ENCODE measurements at places on chromosomes 7 and 10.

DNA sequence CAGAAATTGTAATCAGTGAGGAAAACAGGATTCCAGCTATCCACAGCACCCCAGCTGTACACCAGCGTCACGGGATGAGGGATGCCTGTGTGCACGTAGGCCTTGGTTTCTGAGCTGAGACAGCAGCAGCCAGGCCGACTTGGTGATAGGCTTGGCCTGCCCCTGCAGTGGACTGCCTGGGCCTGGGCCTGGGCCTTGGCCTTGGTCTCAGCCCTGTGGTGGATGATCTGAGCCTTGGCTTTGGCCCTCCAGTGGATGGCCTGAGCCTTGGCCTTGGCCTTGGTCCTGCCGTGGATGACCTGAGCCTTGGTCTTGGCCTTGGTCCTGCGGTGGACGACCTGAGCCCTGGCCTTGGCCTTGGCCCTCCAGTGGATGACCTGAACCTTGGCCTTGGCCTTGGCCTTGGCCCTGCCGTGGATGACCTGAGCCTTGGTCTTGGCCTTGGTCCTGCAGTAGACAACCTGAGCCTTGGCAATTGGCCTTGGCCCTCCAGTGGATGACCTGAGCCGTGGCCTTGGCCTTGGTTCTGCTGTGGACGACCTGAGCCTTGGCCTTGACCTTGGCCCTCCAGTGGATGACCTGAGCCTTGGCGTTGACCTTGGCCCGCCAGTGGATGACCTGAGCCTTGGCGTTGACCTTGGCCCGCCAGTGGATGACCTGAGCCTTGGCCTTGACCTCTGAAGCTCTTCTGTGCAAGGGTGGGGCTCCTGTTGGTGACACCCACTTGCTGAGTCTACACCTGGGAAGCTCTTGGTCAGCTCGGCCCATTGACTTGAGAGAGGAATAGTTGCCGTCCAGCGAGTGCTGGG lies 93.8 kb downstream of the CUX1 start:
- no peak for DNase-seq

- no peak for DNase-seq
Measured at GRCh38 chr7:84161398-84161797, 33.2 kb downstream of the SEMA3A start.

DNA sequence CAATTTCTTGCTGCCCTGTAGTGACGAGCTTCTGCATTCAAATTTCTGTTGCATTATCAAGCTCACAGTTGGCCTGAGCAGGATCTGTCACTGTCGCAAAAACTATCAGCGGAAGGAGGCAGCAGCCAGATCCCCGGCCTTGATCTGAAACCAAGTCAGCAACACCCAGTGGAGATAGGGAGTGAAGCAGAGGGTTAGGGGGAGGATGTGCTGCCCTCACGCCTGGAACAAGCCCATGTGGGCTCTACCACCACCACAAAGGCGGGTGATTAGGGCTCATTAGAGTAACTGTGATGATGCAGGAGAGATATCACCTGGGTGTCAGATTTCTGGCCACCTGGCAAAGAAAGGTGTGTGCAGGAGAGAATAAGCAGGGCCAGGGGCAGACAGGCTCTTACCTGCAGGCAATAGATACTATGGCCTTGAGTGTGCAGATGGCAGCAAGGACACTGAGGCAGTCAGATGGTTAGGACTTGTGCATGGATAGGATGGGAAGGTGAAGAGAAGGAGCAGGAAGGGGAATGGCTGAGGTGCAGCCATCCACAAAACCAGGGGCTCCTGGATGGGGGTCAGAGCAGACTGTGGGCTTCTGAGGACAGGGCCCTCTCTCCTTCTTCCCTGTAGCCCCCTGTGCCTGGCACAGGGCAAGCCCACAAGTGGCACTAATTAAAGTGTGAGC lies 417.3 kb downstream of the RPS24 start:
- DNase-seq = no peak

DNA sequence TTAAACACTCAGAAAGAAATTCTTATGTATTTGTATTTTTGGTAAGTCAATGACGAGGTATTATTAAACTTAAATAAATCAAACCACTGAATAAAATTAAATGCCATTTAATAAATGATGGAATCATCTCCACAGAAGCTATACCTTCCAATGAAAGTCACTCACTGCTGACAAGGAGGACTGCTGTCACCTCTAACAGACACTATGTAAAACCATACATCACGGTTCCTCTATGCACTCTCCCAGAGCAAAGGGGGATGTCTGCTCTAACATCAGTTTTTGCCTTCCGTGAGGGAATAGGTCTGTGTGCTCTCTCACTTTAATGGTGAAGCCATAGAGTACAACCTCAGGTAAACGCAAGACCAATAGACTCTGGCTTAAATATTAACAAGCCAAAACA lies 99.7 kb upstream of the DDC start:
- no peak for DNase-seq

- DNase-seq = no peak
Measured at GRCh38 chr10:67785098-67785497, 52.9 kb downstream of the DNAJC12 start.

DNA sequence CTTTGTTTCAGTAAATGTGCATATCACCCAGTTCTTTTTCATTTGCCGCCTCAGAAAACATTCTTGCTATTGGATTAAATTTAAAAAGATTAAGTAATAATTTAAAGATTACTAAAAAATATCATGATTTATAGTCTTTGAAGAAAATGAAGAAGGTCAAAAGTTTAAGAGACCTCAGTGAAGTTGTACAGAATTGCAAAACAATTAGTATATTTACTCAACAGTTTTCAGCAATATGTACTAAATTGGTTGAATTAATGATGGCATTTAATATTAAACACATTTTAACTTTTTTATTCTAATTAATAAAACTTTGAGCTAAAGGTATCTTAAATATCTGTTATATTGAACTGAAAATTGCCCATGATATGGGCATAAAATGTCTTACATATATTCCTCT lies 49.9 kb upstream of the KLF6 start:
- DNase-seq = no peak

DNA sequence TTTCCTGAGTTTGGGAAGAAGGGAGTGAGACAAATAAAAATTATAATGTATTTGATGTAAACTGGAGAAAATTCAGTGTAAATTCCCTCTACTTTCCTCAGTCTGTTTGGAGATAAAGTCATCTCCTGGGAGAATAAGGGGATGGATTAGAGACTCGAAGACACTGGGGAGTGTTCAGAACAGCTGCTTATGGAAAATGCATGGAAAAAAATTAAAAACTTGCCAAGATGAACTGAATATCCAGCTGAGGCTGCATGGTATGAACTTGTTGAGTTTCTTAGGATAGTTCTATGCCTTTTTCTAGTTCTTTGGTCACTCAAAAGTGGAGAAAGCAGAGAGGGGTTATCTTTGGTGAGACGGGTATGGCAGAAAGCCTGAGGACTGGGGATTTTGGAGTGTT lies 210.5 kb downstream of the BICC1 start:
- no peak for DNase-seq

DNA sequence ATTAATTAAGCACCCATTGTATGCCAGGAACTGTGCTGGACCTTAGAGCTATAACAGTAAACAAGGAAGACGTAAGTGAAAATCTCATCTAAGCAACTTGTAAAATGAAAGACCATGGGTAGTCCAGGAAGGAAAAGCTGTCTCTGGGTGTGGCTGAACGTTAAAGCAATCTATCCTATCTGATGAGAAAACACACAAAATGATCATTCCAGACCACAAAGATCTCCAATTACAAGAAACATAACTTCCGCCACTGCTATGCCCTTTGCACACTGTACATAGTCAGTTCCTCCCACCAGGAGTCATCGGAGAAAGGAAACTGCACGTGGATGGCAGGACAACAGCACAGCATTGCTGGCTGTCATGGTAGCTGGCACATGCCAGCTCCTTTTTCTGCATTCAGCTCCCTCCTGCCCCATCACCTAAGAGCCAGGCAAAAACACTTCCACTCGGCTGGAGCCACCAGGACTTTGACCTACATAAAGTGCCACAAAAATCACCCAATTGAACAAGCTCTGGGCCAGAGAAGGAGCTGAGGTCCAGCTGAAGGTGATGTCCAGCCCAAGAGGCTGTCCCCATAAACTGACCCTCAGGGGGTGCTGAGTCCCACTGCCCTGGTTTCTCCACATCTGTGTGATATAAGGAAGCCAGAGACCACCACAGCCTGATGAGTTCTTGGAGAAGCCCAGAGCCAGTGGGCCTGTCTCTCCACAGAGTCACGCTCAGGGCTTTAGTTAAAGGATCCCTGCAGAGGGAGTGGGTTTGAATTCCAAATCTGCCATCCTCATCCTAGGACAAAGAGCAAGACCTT lies 56.4 kb downstream of the STEAP1B start:
- peak; percentile 8 for DNase-seq

GRCh38 chr7:141884539-141885225 lies 31.5 kb upstream of the OR9A4 start:
- no peak for DNase-seq

- DNase-seq = no peak
Measured at GRCh38 chr7:45601816-45602540, 27.8 kb downstream of the ADCY1 start.

GRCh38 chr7:75599244-75599781 lies 107.2 kb downstream of the SPDYE5 start:
- no peak for DNase-seq

DNA sequence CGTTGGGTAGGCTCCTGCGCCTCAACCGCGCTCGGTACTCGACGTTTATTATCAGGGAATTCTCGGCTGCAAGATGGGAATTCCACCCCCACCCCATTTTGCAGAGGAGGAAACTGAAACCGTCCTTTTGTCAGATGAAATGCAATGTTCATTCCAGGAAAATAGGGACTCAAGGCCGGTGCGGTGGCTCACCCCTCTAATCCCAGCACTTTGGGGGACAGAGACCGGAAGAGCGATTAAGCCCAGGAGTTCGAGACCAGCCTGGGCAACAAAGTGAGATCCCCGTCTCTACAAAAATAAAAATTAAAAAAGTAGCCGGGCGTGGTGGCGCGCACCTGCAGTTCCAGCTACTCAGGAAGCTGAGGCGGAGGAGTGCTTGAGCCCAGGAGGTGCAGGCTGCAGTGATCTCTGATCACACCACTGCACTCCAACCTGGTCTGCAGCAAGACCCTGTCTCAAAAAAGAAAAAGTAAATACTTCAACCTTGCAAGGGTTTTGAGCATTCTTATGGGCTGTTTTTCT lies 720 bp upstream of the RFC2 start:
- no peak for DNase-seq

DNA sequence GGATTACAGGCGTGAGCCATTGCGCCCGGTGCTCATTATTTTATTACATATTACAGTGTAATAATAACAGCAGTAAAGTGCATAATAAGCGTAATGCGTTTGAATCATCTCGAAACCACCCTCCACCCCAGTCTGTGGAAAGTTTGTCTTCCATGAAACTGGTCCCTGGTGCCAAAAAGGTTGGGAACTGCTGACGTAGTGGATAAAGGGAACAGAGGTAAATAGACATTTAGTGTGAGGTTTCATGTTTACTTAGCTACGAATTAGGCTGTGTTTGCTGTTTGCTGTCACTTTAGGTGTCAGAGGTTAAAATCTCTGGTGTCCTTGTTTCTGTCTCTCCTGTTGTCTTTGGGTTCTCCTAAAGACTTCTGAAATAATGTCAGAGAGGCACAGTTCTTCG lies 60.3 kb upstream of the SLC39A12 start:
- DNase-seq = no peak

- DNase-seq = no peak
Measured at GRCh38 chr10:61272781-61273180, 180.4 kb downstream of the TMEM26 start.

DNA sequence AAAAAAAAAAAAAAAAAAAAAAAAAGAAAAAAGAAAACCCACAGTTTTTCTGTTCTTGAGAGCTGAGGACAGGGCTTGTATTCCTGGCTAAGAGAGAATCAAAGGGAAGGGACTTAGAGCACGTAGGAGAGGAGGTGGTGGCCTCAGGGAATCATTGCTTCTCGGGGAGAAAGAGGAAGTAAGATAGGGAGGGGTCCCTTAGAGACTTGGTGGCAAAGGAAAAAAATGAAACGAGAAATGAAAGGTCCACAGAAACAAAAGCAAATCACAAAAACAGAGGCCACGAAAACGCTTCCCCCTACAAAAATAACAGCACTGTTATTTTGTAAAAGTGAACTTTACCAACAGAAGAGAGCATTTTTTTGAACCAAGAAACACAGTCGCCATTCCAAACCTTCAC lies 323.1 kb upstream of the GALNT17 start:
- no peak for DNase-seq

- no peak for DNase-seq
Measured at GRCh38 chr10:22366771-22367170, 21.5 kb downstream of the SPAG6 start.

DNA sequence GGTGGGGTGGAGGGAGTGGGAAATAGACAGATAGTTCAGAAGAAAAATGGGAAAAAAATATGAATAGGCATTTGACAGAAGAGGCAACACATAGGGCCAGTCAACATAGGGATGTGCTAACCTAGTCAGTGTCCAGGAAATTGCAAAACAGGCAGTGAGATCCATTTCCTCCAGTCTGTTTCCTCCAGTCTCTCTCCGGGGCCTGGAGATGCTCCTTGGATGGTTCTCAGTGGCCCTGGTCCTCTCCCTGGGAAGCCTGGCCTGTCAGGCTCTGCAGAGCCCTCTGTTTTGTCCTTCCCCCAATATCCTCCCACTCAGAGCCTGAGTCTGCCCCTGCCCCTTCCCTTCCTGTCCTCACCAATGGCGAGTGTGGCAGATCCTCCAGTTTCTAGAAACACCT lies 52.6 kb downstream of the SYPL1 start:
- DNase-seq = no peak

DNA sequence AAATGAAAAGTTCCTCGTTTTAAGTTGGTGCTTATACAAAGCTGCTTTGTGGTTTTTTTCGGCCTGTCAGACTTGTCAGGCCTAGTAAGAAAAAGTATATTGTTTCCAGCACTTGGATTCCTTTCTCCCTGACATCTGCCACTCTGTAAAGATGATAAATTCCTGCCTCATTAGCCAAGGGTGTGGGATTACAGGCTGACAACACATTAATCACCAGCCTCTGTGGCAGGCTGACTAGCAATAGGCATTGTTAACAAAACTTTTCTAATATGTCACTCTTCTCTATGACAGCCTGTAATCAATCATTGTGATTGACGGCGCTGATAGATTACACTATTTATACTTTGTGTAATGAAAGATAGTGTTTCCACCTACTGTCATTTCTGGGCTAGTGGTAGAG lies 682.5 kb downstream of the LRMDA start:
- no peak for DNase-seq

DNA sequence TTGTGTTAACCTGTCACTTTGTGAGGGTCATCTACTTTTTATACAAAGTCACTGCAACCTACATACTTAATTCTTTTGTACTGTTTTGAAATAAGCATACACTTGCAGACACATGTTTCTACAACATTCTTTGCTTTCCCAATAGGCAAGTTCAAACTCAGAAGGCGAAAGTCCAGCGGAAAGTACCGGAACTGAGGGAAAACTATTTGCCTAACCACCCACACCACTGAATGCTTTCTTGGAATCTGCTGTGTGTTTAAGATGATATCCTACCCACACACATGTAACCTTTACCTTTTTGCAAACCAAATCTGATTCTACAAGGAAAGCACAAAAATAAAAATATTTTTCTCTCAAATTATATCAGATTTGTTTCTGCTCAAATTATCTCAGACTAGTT lies 139.4 kb upstream of the AGR3 start:
- no peak for DNase-seq

All from HS-27A (cell line).